Breast epithelium (tissue), 4 donors: ENCODE measurements at places on chromosomes 3 and 15.

DNA sequence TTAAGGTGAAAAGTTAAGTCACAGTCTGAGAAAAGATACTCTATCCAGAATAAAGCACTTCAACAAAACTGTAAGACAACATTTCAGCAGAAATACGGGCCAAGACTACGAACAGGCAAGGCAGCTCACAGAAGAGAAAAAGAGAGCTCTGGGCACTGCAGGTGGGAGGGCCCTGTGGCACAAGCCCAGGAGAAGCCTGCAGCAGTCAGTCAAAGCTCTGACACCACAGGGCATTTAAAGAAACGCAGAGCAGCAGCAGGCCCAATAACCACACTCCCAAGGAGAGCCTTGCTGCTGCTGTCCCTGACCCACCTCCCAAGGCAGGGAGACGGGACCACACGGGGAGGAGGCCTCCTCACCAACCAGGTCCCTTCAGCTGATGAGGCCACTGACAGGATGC lies 19.2 kb downstream of the CHSY1 start:
- no peak for DNase-seq

GRCh38 chr3:14455571-14456317 lies 53.3 kb downstream of the SLC6A6 start:
- DNase-seq = no peak

DNA sequence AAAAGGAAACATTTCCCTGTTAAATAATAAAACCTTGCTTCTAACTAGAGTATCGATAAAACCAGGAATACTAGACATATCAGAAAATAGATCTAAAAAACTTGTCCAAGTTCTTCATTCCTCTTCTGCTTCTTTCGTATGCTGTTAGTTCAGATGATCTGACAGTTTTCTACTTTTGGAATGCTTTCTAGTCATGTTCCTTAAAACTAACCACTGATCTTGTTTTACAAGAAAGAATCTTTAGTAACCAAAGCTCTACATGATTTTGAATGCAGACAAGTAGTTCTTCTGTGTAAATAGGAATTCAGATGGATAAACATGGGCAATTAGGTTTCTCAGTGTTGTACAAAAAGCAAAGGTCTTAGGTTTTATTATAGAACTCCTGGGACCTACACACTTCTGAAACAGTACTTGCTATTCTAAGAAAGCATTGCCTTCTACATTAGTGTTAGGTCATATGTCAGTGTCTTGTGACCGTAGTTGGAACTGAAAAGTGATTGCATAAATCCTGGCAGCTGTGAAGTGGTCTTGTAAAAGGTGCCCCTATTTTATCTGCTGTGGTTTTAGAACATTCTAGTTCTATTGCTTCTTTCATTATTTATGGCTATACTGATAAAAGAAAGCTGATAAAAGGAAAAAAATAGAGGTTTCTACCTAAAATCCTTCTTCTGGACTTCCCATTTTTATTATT lies 40.7 kb downstream of the SNRK start:
- no peak for DNase-seq

DNA sequence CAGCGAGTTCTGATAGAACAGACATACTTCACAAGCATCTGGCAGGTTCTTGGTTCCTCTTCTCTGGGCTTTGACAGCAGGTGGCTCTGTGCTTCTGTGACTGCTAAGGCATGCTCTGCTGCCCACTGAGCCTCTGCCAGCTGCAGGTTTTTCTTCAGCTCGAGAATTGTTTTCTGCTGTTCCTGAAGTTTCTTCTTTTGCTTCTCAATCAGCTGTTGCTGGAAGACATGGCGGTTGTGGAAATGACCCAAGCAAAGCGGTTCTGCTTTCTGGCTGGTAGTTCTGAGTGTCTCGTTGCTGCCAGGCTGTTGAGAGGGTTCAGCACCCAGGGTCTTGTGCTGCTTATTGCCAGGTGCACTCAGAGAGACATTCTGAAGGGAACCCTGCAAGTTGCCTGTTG lies 50.8 kb downstream of the CCDC191 start:
- DNase-seq = no peak

GRCh38 chr15:55256281-55257011 lies 33.2 kb downstream of the RAB27A start:
- DNase-seq = no peak
